ENCODE measurements at places on chromosomes 12 and 14. TPM values are rescaled to one million over a fixed set of nuclear protein-coding genes. Genes with fewer than 3 reads are reported as not detected.

Gene YY1
- total RNA-seq, result 62.0 TPM

Gene KNTC1
- total RNA-seq, result 7.5 TPM

Gene MLEC
- total RNA-seq, result 76.6 TPM

Gene KLRK1
- total RNA-seq, result not detected

Gene GRIP1
- total RNA-seq, result 5.5 TPM

Gene VDR
- total RNA-seq, result 5.5 TPM

Gene CIROP
- total RNA-seq, result not detected

Gene PTPN6
- total RNA-seq, result 13.0 TPM

Gene HOXC4
- under 0.01 TPM for total RNA-seq

Gene BTG1
- 21.7 TPM for total RNA-seq

Gene B4GALNT1
- not detected for total RNA-seq

Gene ADAM21
- 0.64 TPM for total RNA-seq

Gene DPPA3
- not detected for total RNA-seq

Gene RBMS2
- total RNA-seq, result 16.0 TPM

Gene GARIN6
- not detected for total RNA-seq

Gene SLC17A8
- total RNA-seq, result not detected

Gene RARG
- total RNA-seq, result 65.4 TPM

Gene CLEC9A
- total RNA-seq, result not detected

Gene AMN
- total RNA-seq, result 4.7 TPM

Gene USP5
- 83.4 TPM for total RNA-seq

Gene CDKN3
- total RNA-seq, result 7.5 TPM

Gene BCL11B
- total RNA-seq, result 5.1 TPM

Gene LYZ
- not detected for total RNA-seq

Gene VRTN
- total RNA-seq, result not detected

Gene TMEM106C
- 91.9 TPM for total RNA-seq

Gene DDIT3
- total RNA-seq, result 75.9 TPM

Gene DGKA
- total RNA-seq, result 97.6 TPM

Gene KSR2
- total RNA-seq, result under 0.01 TPM
